ENCODE measurements at places on chromosomes 4 and X. TPM values are rescaled to one million over a fixed set of nuclear protein-coding genes. Genes with fewer than 3 reads are reported as not detected.
A peak's percentile ranks its signal among the peaks of the same experiment; 100 is the strongest.

The OTC gene
- total RNA-seq = not detected

The SULT1B1 gene
- 55.5 TPM for total RNA-seq

DNA sequence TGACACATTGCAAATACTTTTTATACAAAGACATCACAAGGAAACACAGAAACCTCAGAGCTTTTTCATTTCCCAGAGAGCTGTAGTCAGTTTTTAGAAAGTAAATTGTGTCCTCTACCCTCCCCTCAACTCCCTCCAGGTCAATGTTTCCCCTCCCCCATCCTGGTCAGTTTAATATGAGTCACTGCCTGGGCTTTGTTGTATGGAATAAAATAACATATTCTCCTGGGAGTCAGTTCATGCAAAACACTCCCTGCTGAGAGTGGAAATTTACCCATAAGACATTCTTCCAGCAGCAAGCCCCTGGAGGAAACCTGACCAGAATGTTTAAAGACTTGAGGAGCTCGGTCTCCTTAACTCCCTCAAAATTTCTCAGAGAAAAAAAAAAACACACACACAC is 270.1 kb upstream of the LDB2 start:
- DNase-seq = no peak

DNA sequence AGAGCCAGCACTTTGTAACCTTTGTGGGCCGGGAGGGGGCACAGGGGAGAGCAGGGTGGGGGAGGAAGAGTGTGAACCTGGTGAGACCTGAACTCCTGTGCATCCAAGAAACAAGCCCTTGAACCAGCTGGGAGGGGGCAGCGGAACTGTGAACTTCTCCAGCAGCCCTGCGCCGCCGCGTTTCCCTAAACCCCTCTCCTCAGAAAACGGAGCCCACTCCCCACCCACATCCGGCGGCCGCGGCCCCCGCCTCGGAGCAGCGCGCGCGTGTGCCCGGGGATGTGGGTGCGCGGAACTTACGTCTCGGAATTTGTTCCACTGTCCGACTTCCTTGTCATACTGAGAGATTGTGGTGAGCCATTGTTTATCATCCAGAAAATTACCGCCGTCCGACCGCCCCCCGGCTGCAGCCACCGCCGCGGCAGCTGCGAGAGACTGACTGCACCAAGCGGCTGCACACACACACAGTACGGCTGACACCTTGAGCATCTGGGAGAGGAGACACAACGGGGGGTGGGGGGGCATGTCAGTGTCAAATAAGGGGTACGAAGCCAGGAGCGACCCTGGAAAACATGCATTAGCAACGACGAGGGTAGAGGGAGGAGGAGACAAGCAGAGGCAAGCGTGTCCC is 494 bp downstream of the SPOCK3 start:
- no peak for DNase-seq

GRCh38 chrX:49282647-49283011 is 13.0 kb downstream of the PPP1R3F start:
- no peak for DNase-seq

- no peak for DNase-seq
These were observed 203.3 kb downstream of the CLCN4 start for GRCh38 chrX:10360116-10360515.

- no peak for DNase-seq
These were observed 57.1 kb upstream of the EFHC2 start for GRCh38 chrX:44400588-44400987.

DNA sequence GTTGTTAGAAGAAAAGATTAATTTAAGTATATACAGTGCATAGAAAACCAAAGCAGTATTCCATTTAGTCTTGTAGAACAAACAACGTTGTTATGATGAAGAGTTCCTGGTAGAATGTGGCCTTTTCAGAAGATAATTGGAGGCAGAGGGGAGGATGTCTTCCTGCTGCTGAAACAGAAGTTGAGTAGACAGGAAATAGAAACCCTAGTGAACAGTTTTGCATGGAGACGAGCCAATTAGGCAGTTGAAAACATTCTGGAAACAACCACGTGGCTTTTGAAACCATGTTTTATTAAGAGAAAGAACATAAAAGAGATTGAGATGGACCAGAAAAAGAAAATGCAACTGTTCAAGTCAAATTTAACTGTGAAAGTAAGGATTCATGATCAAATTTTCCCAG is 325.2 kb downstream of the CAMK2D start:
- peak; percentile 54 for DNase-seq

All from pulmonary artery endothelial cell (primary cell).